ENCODE measurements at places on chromosomes 1 and 21. TPM values are rescaled to one million over a fixed set of nuclear protein-coding genes. Genes with fewer than 3 reads are reported as not detected.

The VASH2 gene
- total RNA-seq = under 0.01 TPM

The CCDC181 gene
- total RNA-seq = not detected

The SPATA46 gene
- not detected for total RNA-seq

The MMEL1 gene
- 0.38 TPM for total RNA-seq

The CR1L gene
- total RNA-seq = not detected

The TNFRSF1B gene
- 38.6 TPM for total RNA-seq

The PGBD5 gene
- not detected for total RNA-seq

The S100A10 gene
- 122 TPM for total RNA-seq

Measured in vein endothelial cell (primary cell).